Temporal lobe (tissue), 4 donors: ENCODE measurements at places on chromosomes 16 and 17. TPM values are rescaled to one million over a fixed set of nuclear protein-coding genes. Genes with fewer than 3 reads are reported as not detected.

SETD1A gene
- 3.4 TPM for total RNA-seq

NOS2 gene
- 0.49 TPM for total RNA-seq

IRX3 gene
- total RNA-seq: not detected

PHF12 gene
- total RNA-seq: 29.3 TPM

CRISPLD2 gene
- 2.2 TPM for total RNA-seq

NPIPA2 gene
- not detected for total RNA-seq

FNDC8 gene
- not detected for total RNA-seq

TBX6 gene
- 0.25 TPM for total RNA-seq

KIF2B gene
- total RNA-seq: not detected

SPATA22 gene
- total RNA-seq: 0.98 TPM

PRR35 gene
- total RNA-seq: not detected

NPTX1 gene
- 6.6 TPM for total RNA-seq

INO80E gene
- total RNA-seq: 23.4 TPM

CTRB1 gene
- total RNA-seq: not detected

NUTF2 gene
- 58.8 TPM for total RNA-seq

HOXB4 gene
- total RNA-seq: not detected

KRT31 gene
- 1.2 TPM for total RNA-seq

KRT17 gene
- total RNA-seq: 1.7 TPM
